IPS DF 19.7 (cell line): ENCODE measurements at places on chromosomes 16 and 17.

- no peak for DNase-seq
Observed at GRCh38 chr16:62853887-62854286, 817.6 kb upstream of the CDH8 start.

GRCh38 chr17:3318336-3318735 is 20.2 kb upstream of the OR3A1 start:
- no peak for DNase-seq

DNA sequence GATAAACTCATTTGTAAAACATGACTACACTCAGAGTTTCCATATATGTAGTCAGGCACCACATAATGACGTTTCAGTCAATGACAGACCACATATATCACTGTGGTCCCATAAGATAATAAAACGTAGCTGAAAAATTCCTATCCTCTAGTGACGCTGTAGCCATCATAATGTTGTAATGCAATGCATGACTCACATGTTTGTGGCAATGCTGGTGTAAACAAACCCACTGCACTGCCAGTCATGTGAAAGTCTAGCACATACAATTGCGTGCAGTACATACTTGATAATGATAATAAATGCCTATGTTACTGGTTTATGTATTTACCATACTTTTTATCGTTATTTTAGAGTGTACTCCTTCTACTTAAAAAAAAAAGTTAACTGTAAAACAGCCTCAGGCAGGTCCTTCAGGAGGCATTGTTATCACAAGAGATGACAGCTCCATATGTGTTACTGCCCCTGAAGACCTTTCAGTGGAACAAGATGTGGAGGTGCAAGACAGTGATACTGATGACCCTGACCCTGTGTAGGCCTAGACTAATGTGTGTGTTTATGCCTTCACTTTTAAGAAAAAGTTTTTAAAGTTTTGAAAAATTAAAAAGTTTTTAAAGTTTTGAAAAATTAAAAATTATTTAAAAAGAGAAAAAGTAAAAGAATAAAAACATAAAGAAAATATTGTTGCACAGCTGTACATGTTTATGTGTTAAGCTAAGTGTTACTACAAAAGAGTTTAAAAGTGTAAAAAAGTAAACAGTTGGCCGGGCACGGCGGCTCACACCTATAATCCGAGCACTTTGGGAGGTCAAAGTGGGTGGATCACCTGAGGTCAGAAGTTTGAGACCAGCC is 9.0 kb downstream of the STAT5B start:
- DNase-seq = no peak

DNA sequence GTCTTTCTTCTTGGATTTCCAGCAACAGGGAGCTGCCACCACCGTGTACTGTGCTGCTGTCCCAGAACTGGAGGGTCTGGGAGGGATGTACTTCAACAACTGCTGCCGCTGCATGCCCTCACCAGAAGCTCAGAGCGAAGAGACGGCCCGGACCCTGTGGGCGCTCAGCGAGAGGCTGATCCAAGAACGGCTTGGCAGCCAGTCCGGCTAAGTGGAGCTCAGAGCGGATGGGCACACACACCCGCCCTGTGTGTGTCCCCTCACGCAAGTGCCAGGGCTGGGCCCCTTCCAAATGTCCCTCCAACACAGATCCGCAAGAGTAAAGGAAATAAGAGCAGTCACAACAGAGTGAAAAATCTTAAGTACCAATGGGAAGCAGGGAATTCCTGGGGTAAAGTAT is 389.0 kb downstream of the MAF start:
- DNase-seq = no peak

GRCh38 chr16:68091380-68092261 is 6.5 kb downstream of the NFATC3 start:
- no peak for DNase-seq

- DNase-seq = no peak
Observed at GRCh38 chr16:51888534-51888933, 658.4 kb downstream of the TOX3 start.

DNA sequence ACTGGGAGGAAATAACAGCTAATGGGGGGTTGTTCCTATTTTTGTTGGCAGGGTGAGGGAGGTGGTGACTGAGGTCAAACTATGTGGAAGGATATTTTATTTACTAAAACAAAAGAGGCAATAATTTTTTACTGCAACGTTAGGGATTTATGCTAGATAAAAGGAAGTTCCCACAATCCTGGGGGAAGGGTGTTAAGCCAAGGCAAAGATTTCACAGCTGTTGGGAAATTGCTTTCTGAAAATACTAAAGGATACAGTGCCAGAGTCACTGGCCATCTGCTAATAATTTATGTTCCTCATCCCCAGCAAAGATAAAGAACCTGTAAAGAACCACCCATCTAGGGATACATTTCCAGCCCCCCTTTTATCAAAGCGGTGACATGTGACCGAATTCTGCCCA is 756.0 kb upstream of the RBFOX1 start:
- DNase-seq = no peak

DNA sequence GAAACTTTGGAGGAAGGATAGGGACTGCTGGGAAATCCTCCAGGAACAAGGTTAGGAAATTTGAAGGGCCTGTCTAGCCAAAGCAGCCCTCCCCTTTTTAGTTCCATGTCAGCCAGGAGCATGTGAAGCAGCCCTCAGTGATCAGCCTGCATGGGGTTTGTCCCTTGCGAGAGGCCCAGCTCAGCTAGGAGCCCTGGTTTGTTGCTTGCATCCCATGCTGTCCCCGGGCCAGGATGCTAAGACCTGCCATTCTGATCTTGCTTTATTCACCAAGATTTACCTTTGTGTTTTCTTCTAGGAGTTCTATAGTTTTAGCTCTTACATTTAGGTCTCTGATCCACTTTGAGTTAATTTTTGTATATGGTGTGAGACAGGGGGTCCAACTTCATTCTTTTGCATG is 27.6 kb downstream of the CLUAP1 start:
- no peak for DNase-seq

GRCh38 chr16:86251682-86252081 is 258.6 kb upstream of the FOXF1 start:
- DNase-seq = no peak

DNA sequence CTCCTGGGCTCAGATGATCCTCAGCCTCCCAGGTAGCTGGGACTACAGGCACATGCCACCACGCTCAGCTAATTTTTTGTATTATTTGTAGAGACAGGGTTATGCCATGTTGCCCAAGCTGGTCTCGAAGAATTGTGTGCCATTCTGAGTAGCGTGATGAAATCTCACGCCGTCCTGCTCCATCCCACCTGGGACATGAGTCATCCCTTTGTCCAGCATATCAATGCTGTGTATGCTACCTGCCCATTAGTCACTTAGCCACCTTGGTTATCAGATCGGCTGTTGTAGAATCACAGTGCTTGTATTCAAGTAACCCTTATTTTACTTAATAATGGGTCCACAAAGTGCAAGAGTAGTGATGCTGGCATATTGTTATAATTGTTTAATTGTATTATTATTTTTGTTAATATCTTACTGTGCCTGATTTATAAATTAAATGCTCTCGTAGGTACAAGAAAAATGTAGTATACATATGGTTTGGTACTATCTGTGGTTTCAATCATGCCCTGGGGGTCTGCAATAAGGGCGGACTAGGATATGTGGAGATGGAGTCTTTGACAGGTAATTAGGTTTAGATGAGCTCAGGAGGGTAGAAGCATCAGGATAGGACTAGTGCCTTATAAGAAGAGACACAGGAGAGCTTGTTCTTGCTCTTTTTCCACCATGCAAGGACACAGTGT is 26.6 kb upstream of the SLC13A2 start:
- no peak for DNase-seq

DNA sequence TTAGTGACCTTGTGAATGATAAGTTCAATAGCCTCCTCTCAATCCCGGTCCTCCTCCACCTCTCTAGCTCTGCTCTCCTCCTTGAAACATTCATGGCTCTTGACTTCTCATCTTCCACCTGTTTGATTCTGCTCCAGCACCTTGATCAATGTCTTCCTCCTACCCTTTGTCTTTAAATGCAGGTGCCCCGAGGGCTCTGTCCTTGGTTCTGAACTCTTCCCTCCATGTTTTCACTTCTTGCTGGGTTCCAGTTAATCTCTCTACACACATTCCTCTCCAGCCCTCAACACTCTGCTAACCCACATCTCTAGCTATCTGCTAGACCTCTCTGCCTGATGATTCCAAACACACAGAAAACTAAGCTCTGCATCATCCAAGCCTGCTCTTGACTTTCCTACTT is 13.4 kb downstream of the CD300E start:
- no peak for DNase-seq

GRCh38 chr17:80807882-80808281 is 183.8 kb upstream of the CHMP6 start:
- no peak for DNase-seq

- no peak for DNase-seq
Observed at GRCh38 chr17:55765472-55765871, 14.6 kb downstream of the PCTP start.

DNA sequence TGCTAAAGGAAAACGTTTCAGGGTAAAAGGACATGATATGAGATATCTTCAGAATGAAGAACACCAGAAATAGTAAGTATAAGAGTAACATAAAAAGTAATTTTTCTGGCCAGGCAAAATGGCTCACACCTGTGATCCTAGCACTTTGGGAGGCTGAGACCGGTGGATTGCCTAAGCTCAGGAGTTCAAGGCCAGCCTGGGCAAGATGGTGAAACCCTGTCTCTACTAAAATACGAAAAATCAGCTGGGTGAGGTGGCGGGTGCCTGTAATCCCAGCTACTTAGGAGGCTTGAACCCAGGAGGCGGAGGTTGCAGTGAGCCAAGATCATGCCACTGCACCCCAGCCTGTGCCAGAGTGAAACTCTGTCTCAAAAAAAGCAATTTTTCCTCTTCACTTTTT is 56.6 kb upstream of the NFAT5 start:
- DNase-seq = no peak

DNA sequence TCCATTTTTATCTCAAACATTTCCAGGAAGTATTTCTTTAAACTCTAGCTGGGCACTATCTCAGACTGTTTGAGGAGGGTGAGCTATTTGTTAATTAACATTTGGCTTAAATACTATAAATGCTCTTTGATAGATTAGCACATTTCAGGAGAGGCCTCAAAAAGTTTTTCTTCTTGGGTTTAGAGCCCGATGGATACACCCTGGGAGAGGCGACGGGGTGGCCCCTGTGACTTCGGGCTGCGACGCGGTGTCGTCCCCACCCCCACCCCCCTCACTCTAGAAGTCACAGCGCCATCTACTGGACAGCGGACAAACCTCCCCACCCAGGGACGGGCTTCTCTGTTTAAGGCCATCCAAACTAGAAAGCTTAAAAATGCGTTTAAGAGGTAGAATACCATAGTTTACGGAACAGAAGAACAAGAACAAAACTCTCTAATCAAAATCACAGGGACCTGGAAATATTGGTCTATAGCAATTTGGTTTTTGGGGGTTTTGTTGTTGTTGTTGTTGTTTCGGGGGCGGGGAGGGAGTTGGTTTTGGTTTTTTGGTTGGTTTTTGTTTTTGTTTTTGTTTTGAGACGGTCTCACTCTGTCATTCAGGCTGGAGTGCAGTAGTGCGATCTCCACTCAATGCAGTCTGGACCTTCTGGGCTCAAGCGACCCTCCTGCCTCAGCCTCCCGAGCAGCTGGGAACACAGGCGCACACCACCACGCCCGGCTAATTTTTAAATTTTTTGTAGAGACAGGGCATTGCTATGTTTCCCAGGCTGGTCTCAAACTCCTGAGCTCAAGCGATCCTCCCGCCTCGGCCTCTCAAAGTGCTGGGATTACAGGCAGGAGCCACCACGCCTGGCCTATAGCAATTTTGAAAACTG is 254.4 kb downstream of the C16orf95 start:
- no peak for DNase-seq

GRCh38 chr16:53840456-53840855 is 136.5 kb downstream of the FTO start:
- DNase-seq = no peak

- DNase-seq = no peak
Observed at GRCh38 chr17:72506773-72507172, 386.0 kb downstream of the SOX9 start.

- no peak for DNase-seq
Observed at GRCh38 chr16:4415538-4416199, 727 bp downstream of the CORO7 start.

DNA sequence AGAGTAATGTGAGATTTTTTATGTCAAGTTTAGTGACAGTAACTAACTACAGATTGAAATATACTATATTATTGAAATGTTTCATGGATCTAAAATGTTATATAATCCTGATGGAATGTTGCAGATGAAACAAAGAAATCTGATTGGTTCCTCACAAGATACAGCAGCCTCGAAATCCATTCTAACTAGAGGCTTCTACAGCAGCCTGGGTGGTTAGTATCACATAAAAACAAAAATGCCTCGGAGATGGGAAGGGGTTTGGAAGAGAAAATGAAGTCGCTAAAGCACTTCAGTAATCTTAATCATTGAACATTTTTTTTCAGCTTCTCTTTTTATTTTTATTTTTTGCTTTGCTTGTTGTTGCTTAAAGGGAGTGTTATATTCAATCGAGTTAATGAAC is 75.2 kb downstream of the TANC2 start:
- no peak for DNase-seq

DNA sequence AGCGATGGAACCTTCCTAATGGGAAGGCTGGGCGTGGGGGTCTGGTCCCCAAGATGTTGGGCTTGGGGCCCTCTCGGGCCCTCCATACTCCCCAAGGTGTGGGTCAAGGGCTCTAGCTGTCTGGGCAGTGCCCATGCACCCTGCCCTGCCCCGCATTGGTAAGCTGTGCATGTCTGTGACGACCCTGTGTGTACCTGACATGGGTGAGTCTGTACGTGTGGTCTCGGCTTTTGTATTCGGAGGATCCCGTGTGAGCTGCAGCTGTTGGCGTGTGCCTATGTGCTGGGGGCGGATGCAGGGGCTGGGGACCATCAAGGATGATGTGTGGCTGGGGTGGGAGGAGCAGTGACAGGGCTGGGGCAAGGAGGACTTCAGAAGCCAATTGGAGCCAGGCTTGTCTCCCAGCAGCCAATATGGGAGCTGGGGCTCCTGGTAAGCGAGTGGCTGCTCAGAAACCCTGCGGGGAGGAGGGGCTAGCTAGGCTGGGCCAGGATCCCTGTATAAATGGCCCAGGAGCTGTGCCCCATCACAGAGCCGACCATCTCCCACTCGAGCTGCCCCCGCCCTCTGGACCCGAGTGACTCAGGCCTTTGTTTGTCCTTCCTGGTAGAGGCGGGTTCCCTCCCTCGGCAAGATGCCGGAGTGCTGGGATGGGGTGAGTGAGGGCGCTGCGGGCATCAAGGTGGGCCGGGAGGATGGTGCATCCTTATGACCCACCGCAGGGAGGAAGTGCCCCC is at the start of gene NDRG4:
Gene NDRG4 (plus strand): TSS at position 529 of the 737 bp plus-strand sequence. CDS start 106 bp downstream, at position 635.
- peak; percentile 78 for DNase-seq

- peak; percentile 93 for DNase-seq
Observed at GRCh38 chr17:82458179-82458884, at the start of gene NARF. NARF (plus strand) TSS chr17:82458741; CDS start chr17:82458804, 63 bp downstream.

DNA sequence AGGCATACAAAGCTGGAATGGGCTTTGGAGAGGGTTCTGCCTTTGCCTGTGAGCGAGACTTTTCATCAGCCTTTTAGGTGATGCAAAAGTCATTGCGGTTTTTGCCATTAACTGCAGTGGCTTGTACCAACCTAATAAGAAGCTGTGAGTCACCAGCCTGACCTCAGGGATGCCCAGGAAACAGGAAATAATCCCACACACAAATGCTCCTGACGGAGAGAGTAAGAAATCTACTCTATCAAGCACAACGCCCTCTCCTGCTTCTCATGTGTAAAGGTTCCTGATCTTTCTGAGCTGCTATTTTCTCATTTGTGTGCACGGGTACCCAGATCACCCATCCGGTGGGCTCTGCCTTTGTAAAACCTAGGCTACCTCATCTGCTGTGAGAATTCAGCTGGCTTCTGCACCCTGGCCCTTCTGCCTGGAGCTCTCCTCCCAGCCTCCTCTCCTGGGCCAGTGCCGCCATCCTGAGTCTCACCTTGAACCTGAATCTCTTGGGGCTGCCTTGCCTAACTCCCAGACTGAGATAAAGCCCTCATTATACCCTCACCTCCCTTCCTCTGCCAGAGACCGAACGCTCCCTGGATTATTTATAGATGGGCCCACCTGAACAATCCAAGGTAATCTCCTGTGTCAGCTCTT is 299.7 kb downstream of the C16orf95 start:
- DNase-seq = no peak
